ENCODE measurements at places on chromosomes 5 and 9.
A peak's percentile ranks its signal among the peaks of the same experiment; 100 is the strongest.

GRCh38 chr9:13351778-13352386 is 72.4 kb upstream of the MPDZ start:
- DNase-seq = no peak

- DNase-seq = no peak
Observed at GRCh38 chr5:54273715-54274114, 36.7 kb downstream of the ARL15 start.

DNA sequence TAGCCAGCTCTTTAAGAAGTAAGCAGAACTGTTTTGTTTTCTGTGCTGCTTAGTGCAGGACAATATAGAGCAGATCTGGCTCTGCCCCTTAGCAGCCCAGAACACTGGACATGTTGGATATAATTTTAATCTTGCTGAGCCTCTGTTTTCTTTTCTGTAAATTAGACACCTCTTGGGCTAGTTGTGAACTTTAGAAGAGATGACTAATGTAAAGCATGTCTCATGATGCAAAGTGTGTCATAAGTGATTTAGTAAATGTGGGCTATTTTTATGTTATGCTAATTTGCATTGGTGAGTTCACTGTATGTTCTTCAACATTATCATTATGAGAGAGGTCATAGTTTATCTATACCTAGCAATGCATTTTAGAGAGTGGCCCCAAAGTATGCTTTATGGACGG is 156.1 kb upstream of the ADAMTSL1 start:
- no peak for DNase-seq

DNA sequence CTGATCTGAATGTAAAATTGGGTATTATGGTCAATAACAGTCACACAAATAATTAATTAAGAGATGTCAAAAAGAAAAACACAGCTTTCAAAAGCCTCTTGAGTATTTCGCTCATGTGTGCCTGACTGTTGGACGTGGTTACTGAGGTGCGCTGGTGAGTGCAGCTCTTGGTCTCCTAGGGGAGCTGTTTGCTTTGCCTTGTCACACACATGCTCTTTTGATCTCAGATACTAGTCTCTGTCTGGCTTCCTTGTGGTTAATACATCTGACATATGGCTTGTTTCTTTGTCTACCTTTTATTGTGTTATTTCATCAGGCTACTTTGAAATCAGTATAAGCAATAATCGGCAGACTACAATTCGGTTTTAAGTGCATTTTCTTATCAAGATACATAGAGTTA is 51.5 kb downstream of the PCSK1 start:
- no peak for DNase-seq

DNA sequence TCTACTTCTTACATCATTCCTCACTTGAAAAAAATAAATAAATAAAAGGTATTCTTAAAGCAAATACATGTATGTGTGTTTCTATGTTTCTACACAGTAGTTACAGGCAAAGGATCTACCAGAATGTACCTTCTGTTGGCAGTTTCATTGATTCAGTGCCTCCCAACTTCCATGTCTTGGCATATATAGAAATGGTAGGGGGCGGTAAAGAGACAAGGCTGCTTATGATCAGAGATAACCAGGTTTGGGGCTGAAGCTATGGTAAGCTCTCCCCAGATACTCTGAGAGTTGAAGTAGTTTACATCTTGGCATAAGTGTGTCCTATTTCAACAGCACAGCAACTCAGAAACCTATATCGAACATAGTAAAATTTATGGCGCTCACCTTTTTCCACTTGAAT is 1075.4 kb upstream of the C9orf72 start:
- DNase-seq = no peak

- no peak for DNase-seq
Observed at GRCh38 chr5:180647941-180648500, 1.4 kb downstream of the FLT4 start.

DNA sequence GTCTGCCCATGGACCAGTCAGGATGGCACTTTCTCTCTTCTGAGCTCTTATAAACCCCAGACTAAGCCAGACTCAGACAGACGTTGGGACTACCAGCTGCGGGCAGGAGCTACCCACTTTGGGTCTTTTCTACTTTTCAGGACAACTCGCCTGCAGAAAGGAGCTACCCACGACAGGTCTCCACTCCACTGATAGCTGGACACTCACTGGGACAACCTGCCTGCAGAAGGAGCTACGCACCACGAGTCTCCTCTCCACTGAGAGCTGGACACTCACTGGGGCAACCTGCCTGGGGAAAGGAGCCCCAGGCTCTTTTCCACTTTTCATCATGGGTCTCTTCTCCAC is 1440.2 kb upstream of the ACO1 start:
- no peak for DNase-seq

DNA sequence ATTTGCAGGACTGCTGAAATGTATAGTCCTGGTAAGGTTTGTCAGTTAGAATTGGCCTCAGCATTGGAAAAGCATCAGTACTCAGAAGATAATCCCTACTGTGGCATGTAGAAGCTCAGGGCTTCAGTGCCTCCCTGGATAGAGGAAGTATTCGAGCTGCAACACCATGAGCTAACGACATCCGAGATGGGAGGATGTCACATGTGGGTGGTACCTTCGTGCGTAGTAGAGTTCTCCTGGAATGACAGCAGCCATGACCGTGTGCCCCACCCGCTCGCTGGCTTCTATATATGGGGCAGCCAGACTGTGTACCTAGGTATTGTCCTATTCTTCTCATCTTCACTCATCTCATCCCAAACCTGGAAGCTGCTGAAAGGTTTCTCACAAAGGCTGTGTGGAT is 345.8 kb upstream of the KLF9 start:
- no peak for DNase-seq

DNA sequence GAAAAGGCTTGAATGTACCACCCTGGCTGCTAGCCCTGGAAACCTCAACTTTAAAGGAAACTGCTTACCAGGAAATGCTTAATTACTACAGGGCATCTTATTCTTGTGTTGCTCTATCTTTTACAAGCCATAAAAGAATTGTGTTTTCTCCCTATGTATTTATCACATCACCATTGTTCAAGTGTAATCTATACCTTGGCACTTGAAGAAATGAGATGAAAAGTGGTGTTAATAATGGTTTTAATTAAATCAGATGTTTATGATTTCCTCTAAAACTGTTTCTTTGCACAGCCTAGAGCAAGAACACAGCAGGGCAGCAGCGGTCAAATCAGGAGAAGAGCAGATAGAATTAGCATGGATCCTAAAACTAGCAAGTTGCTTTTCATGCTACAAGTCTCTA is 131.8 kb upstream of the RGMB start:
- no peak for DNase-seq

GRCh38 chr5:1788828-1789227 is 10.8 kb downstream of the MRPL36 start:
- DNase-seq = no peak

DNA sequence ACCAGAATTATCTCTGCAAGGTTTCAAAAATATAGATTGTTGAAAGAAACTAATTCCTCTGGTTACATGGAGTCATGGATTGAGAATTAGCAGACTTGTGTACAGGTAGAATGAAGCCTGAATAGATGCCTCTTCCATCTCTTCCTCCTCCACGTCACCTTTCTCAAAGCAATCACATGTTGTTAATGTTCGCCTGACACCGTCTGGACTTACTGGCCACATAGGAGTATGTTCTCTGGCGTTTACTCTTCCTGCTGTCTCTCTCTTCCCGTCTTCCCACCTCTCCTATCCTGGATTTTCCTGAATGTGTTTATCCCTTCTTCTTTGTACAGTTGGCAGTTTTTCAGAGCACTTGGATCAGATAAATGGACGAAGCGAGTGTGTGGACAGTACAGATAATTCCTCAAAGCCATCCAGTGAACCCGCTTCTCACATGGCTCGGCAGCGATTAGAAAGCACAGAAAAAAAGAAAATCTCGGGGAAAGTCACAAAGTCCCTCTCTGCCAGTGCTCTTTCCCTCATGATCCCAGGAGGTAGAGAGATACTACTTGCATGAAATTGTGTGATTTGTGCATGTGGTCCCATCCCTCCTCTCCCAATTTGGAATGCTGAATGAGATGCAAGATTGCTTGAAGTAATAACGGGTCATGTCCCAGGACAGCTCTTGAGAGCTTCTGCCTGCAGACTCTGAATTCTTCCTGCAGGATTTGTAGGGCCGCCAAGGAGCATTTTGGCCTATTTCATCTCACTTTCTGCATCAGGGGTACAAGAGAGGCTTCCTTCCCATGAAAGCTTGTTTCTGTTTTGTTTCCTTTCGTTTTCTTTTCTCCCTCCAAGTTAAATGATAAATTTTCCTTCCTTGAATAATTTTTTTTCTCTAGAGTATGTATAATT is 47.3 kb downstream of the CD180 start:
- no peak for DNase-seq

GRCh38 chr5:95841914-95842812 is 19.6 kb upstream of the GLRX start:
- DNase-seq = no peak

DNA sequence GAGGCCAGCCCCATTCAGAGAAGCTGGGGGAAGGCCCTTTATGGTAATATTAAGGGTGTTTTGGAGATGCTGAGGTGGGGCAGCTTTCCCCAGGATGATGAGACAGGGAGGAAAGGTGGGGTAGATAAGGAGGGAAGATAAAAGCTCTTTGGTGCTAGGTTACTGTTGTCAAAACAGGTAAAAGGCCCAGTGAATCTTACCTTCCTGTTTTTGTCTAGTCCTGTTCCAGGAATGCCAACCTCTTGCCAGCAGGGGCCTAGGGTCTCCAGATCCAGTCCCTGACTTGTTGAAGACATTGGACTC is 797 bp upstream of the CCL27 start:
- DNase-seq = no peak

DNA sequence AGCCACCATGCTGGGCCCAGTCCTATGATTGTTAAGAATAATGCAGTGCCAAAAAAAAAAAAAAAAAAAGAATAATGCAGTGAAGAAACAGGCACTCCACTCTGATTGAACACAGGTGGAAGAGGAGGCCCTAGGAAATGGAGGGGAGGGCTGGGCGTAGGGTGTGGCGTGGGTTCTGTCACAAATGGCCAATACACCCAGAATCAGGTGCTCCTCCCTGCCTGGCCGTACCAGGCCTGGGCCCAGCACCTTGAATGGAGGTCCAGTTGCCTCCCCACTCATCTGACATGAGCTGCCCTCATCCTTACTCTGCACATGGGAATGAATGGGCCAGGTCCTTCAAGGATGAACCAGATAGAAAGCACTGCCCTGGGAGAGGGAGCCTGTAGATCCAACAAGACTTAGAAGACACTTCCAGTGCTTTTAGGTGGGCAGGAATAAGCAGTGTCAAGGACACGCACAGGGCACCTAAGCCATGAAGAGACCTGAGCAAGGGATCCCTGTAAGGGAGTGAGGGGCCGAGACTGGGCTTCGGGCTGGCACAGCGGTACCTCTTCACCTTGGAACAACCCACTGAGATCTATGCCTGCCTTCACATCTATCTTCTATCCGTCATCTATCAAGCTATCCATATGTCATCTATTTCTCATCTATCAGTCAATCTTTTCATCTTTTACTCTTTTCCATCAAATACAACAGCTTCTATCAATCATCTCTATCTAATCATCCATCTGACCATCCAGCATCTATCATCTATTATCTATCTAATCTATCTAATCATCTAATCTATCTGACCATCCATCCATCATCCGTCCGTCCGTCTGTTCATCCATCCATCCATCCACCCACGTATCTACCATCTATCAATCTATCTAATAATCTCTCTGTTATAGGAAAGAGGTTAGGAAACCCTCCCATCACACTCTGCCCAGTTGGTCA is 15.9 kb downstream of the NINJ1 start:
- DNase-seq = no peak

DNA sequence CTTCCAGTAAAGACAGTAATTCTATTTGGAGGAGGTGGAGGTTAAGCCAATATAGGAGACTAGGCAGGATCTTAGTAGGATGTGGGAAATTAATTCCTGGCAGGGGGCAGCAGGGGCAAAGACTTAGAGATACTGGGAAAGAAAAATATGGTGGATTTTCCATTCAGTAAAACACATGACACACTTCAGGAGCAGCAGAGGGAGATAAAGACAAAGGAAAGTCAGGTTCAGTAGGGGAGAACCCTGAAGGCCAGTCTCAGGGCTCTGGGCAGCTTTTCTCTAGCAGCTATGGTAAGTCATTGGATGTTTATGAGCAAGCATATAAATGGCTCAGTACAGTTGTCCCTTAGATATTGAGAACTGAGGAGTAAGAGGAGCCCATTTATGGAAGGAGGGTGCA is 105.5 kb downstream of the PJA2 start:
- no peak for DNase-seq

GRCh38 chr5:173329491-173330337 is 1.5 kb upstream of the STC2 start:
- peak; percentile 74 for DNase-seq

DNA sequence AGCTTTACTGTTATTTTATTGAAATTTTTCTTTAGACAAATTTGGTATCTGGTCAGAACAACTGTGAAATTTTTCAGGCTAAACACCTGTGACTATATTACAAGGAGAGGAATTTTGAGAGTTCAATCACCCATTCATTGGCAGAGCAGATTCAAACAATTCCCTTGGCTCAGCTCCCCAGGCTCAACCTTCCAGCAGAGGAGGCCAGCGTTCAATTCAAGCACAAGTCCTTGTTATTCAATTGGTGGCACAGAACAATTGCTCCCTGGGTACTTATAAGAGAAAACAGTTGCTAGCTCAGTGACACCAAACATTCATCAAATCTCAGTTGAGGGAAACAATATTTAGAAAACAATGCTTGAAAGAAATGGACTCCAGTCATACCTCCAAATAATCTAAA is 83.3 kb downstream of the SUSD1 start:
- DNase-seq = no peak

GRCh38 chr9:33393581-33393980 is 8.8 kb downstream of the AQP7 start:
- no peak for DNase-seq

GRCh38 chr9:112939418-112939817 is 48.7 kb upstream of the SLC46A2 start:
- DNase-seq = no peak

DNA sequence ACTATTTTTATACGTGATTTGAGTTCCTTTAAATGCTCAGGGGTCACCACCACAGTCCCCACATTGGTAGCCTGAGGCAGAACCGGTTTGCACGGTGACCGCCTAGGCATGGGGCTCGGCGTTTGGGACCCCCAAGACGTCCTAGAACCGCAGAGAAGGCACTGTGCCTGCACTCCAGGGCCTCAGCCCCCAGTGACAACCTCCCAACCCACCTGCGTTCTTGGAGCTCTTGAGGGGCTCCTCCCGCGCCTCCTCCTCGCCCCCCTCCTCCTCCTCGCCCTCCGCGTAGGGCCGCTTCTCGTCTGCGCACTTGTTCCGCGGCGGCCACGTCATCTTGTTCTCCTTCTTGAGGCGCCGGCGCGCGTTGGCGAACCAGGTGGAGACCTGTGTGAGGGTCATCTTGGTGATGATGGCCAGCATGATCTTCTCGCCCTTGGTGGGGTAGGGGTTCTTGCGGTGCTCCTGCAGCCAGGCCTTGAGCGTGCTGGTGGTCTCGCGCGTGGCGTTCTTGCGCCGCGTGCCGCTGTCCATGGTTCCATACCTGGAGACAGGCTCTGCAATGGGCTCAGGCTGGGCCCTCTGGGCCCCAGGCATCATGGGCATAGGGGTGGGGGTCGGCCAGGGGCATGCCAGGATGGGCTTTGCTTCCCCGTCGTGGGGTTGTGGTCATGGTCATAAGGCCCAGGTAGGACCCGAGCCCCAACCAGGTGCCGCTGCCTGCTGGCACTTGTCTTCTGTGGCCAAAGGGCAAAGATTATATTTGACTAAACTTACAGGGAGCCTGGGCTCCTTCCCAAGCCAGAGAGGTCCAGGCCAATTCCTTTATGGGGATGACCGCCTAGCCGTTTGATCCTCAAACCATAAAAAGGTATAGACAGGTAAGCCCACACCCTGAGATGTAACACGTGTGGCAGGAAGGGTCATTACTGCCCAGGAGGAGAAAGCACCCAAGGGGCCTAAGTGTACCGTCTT is 3.1 kb downstream of the IRX4 start:
- DNase-seq = no peak

GRCh38 chr5:50968356-50969149 is 302.1 kb downstream of the PARP8 start:
- DNase-seq = no peak
